ENCODE measurements at places on chromosomes 6 and 20. TPM values are rescaled to one million over a fixed set of nuclear protein-coding genes. Genes with fewer than 3 reads are reported as not detected.

DNA sequence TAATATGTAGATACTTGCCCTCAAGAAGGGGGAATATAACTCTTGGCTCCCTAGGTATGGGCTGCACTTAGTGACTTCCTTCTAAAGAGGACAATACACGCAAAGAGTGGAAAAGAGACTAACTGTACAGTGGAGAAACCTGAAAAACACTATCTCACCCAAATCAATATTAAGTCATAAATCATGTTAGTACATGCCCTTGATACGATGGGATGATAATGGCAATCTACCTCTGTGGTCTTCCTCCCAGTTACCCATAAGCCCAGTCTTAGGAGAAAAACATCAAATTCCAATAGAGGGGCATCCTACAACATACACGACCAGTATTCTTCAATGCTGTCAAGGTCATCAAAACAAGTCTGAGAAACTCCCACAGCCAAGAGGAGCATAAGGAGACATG, 1.3 kb downstream of the TRIM26 start:
- peak overlapping the region; percentile 97 for H3K27ac ChIP-seq
- no peaks in the 10 kb centered on the region for H3K36me3 ChIP-seq
- no peak overlapping the region for H3K4me3 ChIP-seq
- H3K27me3 ChIP-seq, result no peaks in the 10 kb centered on the region

DNA sequence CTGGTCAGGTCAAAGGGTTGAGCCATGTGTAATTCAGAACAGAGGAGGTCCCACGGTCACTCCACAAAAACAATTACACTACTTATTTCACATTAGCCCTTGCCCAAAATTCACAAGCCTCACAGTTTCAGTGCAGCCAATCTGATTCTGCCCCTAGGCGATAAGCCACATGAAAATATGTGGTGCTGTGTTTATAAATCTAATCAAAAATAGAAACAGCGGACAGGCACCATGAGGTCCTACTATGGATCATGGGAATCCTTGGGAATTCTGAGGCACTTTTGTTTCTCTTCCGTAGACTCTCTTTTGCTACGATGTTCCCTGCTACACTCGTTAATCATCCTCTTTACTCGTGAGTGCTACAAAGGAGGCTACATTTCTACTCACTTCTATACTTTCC, 476.1 kb downstream of the TFAP2A start:
- no peak overlapping the region for H3K27ac ChIP-seq
- no peaks in the 10 kb centered on the region for H3K36me3 ChIP-seq
- no peak for DNase-seq
- H3K27me3 ChIP-seq, result no peaks in the 10 kb centered on the region

GRCh38 chr20:12984069-12984765, 24.6 kb upstream of the SPTLC3 start:
- H3K27ac ChIP-seq, result no peak overlapping the region
- no peaks in the 10 kb centered on the region for H3K36me3 ChIP-seq
- H3K4me3 ChIP-seq, result no peak overlapping the region
- H3K27me3 ChIP-seq, result no peaks in the 10 kb centered on the region
- DNase-seq, result no peak

The TMEM63B gene
- total RNA-seq, result 11.9 TPM

The TPX2 gene
- not detected for total RNA-seq

Data from body of pancreas (tissue), 4 donors.